ENCODE measurements at places on chromosomes 2 and 18.

- no peak for DNase-seq
Observed at GRCh38 chr2:193462411-193462810, 1267.7 kb upstream of the TMEFF2 start.

- DNase-seq: no peak
Observed at GRCh38 chr2:131635611-131636010, 107.9 kb downstream of the CCDC74A start.

DNA sequence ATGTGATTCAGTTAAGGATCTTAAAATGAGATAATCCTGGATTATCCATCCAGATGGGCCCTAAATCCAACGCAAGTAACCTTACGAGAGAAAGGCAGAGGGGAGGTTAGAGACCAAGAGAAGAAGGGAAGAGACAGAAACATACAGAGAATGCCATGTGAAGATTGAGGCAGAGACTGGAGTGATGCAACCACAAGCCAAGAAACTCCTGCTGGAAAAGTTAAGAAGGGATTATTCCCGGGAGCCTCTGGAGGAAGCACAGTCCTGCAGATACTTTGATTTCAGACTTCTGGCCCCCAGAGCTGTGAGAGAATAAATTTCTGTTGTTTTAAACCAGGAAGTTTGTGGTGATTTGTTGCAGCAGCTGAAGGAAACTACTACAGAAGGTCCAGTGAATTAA is 992.7 kb downstream of the BCL11A start:
- DNase-seq: no peak

DNA sequence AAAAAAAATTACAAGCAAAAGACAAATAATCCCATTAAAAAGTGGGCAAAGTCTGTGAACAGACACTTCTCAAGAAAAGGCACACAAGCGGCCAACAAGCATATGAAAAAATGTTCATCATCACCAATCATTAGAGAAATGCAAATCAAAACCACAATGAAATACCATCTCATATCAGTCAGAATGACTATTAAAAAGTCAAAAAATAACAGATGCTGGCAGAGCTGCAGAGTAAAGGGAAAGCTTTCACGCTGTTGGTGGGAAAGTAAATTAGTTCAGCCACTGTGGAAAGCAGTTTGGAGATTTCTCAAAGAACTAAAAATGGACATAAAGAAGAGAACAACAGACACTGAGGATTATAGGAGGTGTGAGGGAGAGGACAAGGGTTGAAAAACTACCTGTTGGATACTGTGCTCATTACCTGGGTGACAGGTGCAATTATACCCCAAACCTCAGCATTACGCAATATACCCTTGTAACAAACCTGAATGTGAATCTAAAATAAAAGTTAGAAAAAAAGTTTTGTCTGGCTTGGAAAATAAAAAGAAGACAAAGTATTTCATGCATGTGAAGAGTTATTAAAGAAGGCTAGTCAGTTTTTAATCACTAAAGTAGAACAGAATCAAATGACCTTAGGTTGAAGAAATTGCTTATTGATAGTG is 8.7 kb upstream of the ACSL3 start:
- DNase-seq: no peak

- DNase-seq: no peak
Observed at GRCh38 chr2:29881089-29881730, 40.2 kb downstream of the ALK start.

DNA sequence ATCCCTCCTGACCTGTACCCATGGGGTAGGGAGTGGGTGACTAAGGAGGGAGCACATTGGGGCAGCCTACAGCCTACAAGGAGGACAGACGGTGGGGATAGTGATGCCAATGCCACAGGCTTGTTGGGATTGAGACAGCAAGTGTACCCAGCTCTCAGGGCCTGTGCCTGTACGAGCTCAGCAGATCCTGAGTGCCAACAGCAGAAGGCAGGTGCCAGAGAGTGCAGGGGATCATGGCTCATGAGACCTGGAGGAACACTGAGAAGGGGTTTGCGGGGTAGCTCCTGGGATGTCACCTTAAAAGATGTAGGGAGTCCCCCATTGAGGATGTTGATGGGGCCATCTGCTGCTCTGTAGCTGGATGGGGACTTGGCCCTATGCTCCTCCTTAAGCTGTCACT is 10.3 kb upstream of the SNED1 start:
- DNase-seq: no peak

DNA sequence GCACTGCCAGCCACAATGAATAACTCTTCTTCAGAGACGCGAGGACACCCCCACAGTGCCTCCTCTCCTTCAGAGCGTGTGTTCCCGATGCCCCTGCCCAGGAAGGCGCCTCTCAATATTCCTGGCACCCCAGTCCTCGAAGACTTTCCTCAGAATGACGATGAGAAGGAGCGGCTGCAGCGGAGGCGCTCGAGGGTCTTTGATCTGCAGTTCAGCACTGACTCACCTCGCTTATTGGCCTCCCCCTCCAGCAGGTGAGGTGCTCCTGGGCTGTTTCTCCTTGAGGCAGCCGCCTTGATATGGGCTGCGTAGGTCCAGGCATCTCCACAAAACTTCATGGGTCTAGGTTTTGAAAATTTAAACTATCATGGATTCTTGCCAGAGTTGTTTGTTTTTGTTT is 6.1 kb downstream of the NCAPH start:
- DNase-seq: no peak

DNA sequence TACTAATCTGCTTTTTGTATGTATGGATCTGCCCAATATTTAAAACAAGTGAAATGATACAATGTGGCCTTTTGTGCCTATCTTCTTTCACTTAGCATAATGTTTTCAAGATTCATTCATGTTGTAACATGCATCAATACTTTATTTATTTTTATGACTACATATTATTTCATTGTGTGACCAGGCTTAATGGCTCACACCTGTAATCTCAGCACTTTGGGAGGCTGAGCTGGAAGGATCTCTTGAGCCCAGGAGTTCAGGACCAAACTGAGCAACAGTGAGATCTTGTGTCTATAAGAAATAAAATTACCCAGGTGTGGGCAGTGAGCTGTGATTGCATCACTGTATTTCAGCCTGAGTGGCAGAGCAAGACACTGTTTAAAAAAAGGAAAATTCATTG is 33.2 kb downstream of the SPOPL start:
- DNase-seq: no peak

DNA sequence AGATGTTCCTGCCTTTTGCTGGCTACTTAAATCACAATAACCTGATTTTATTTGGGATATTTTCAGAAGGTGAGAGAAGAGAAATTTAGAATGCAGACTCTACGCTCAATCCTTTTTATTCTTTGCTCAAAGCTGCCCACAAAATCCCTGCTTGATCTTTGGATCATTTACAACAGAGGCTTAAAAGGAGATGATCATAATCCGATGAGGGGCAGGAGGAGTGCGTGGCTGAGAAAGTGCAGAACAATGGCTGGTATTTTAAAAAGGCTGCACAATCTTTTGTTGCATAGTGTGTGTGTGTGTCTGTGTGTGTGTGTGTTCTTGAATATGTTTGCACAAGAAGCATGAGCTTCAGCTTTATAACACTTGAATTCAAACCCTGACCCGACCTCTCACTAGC is 256.3 kb upstream of the MYT1L start:
- DNase-seq: no peak

GRCh38 chr2:206530727-206531126 is 87.4 kb downstream of the ADAM23 start:
- no peak for DNase-seq

GRCh38 chr2:11004199-11004598 is 92.5 kb downstream of the KCNF1 start:
- no peak for DNase-seq

DNA sequence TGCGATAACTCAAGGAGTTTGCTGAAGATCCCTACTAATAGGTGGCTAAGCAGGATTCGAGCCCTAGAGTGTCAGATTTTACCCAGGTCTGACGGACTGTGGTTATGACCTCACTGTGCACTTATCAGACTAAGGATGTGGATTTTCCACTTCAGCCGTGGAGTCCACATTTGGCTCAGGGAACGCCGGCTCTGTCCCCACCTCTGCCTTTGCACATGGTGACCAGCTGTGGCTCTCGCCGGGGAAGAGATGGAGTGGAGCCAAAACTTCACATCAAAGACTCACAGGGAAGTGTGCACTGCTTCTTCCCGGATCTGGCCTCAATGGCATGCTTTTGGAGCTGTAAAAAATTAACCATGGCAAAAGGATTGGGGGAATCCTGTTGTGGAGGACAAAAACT is 249.3 kb upstream of the APCDD1 start:
- no peak for DNase-seq

- peak; percentile 93 for DNase-seq
Observed at GRCh38 chr2:4381049-4381448, 677.7 kb downstream of the DCDC2C start.

DNA sequence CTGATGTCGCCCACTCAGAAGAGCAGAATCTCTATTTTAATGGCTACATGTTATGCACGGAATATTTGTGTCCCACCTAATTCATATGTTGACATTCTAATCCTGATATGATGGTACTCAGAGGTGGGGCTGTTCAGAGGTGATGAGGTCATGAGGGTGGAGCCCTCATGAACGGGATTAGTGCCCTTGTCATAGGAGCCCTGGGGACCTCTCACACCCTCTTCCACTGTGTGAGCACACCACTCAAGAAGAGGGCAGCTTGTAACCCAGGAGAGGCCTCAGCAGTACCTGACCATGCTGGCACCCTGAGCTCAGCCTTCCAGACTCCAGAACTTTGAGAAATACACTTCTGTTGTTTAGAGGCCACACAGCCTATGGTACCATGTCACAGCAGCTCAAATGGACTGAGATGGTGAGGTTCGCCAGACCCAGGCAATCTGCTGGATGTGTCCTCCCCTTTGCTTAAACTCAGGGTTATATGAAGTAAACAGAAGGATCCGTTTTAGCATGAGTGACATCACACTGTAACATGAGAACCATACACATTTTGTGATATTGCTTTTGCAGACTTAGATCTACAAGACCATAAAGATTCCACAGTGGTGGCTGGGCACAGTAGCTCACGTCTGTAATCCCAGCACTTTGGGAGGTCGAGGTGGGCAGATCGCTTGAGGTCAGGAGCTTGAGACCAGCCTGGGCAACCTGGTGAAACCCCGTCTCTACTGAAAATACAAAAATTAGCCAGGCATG is 48.7 kb downstream of the ATOH8 start:
- DNase-seq: no peak

- DNase-seq: no peak
Observed at GRCh38 chr2:174074831-174075230, 109.7 kb upstream of the SP3 start.

DNA sequence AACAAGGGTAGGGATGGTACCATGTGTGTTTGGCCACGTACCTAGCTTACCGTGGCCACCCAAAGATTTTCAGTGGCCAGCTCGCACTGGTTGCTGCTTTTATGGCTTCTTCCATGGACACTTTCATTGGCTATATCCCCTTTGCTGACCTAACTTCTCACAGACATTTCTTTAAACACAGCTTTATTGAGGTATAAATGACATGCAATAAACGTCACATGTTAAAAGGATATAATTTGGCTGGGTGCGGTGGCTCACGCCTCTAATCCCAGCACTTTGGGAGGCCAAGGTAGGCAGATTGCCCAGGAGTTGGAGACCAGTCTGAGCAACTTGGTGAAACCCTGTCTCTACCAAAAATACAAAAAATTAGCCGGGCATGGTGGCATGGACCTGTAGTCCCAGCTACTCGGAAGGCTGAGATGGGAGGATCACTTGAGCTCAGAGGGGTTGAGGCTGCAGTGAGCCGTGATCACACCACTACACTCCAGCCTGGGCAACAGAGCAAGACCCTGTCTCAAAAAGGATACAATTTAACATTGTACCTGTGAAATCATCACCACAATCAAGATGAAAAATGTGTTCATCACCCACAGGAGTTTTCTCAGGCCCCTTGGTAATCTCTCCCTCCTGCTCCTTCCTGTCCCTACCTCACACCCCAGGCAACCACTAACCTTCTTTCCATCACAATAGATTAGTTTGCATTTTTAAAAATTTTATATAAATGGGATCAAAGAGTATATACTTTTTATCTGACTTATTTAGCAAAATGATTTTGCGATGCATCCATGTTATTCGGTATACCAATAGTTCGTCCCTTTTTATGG is 127.8 kb upstream of the PPP1CB start:
- DNase-seq: no peak

- DNase-seq: no peak
Observed at GRCh38 chr2:231129216-231129615, 4.4 kb upstream of the HTR2B start.

- no peak for DNase-seq
Observed at GRCh38 chr2:168848225-168848624, 42.0 kb downstream of the SPC25 start.

DNA sequence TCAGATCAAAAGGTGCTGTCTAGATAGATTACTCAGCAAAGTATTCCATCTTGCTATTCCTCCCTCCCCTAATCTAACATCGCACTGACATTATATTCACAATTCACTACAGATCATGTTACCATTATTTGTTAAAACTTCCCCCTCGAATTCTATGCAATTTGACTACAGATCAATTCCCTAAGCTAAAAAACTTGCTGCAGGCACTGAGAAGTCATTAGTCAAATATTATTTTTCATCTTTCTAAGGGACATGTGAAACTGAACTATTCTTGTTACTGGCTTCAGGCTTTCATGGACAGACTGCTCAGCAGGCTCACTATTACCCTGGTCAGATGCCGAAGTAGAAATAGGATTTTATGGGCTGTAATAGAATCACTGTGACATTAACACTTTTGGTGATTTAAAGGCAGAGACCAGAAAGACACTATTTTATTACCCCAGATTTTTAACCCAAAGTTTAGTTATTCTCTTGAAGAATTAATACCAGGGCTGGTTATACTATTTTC is 15.1 kb downstream of the MYL1 start:
- DNase-seq: no peak

DNA sequence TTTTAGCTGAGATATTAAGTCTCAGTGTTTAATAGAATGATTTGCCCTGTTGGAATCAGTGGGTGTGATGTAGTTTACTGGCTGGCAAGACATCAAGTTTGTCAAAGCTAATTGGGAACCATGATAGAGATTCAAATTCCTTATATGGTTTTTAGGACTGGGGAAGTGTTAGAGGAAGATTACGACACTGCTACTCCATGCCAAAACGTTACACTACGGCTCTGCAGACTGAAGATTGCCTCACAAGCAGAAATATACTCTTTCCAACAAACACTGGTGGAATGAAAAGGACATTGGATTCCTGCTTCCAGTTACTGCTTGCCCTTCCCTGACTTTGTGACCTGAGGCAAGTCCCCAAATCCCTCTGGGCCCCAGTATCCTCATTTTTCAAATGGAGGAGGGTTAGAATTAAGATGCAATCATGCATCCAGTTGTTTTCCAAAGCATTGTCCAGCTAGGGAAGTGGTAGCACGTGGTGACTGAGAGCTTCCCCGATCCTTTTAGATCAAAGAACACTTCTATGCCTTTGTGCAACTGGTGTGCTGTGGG is 147.6 kb downstream of the CDC42EP3 start:
- DNase-seq: no peak

- no peak for DNase-seq
Observed at GRCh38 chr2:101768556-101769220, 71.2 kb downstream of the MAP4K4 start.

GRCh38 chr2:240822280-240822847 is 2.3 kb upstream of the KIF1A start:
- peak; percentile 59 for DNase-seq

Measured in NCI-H2081 treated with DMSO at 0.1 percent for 48 hours (cell line).